Activated CD4-positive, alpha-beta T cell treated with anti-CD3 and anti-CD28 coated beads for 4 hours (primary cell): ENCODE measurements at places on chromosomes 4 and X.

GRCh38 chr4:174318829-174319764, 35.4 kb downstream of the CEP44 start:
- no peak for DNase-seq

DNA sequence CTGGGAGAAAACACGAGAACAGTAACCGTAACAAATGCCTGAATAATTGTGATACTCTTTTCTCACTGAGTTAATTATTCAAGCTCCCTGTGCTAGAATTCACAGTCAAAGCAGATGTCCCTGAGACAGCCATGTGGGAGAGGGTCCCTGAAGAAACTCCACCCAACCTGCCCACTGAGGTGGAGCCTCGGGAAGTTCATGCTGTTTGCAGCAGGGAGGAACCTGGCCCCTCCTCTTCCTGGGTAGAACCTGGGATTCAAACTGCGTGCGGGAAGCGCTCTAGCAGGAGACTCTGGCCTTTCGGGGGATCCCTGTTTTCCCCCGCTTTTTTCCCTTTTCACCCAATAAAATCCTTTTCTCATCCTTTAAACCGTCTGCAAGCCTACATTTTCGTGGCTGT, 20.2 kb upstream of the RHOH start:
- DNase-seq, result no peak

- no peak for DNase-seq
These were observed 32.0 kb downstream of the DAPP1 start for GRCh38 chr4:99848591-99849001.

- peak; percentile 55 for DNase-seq
These were observed 1.1 kb downstream of the PJA1 start for GRCh38 chrX:69163936-69164741.

DNA sequence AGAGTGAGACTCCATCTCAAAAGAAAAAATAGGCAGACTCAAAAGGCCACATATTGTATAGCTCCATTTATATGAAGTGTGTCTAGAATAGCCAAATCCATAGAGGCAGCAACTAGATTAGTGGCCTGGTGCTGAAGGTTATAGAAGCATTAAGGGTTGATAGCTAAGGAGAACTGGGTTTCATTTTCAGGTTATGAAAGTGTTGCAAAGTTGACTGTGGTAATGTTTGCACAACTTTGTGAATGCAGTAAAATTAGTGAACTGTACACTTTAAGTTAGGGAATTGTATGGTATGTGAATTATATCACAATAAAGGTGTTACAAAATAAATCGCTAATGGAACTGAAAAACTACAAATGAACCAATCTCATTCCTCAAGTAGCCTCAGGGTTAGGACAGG, 28.3 kb downstream of the TXLNG start:
- DNase-seq, result no peak

DNA sequence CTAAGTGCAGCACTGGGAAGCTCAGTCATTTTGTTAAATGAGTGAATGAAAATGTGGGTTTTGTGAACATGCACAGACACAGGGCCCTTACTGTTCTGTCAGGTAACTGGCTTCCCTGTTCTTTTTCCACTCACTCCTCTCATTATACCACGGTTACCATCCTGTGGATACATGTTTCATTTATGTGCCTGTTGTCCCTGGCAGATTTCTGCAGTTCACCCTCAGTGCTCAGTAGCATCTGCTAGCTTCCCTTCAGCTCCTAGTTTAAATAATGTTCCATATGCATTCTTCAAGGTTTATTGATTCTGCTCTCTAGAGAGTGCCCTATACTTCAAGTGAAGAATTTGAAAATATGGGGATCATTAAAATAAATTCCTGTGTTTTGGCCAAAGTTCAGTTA, 1634.3 kb upstream of the ADGRL3 start:
- no peak for DNase-seq

- no peak for DNase-seq
These were observed 51.7 kb downstream of the ADGRG2 start for GRCh38 chrX:19070555-19070994.

DNA sequence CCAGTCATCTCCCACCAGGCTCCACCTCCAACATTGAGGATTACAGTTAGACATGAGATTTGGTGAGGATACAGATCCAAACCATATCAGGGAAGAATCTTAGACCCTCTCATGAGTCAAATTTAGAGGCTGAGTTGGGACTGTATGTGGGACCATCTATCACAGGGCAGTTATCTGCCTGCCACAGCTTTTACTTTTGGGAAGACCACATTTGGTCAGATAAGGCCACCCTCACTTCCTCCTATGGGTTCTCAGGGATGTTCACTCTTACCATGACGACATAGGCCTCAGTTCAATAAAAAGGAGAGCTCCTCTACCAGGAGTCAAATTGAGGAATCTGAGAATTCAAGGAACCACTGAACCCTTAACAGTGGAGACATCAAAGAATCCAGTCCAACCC, 2.1 kb downstream of the MAGEB2 start:
- no peak for DNase-seq
